ENCODE measurements at places on chromosomes 5 and 9. TPM values are rescaled to one million over a fixed set of nuclear protein-coding genes. Genes with fewer than 3 reads are reported as not detected.

The NTNG2 gene
- total RNA-seq: 8.3 TPM

The PCDHGA9 gene
- 0.71 TPM for total RNA-seq

The KCNIP1 gene
- total RNA-seq: not detected

The MEIKIN gene
- not detected for total RNA-seq

The TRIM7 gene
- total RNA-seq: 1.3 TPM

The NAIP gene
- 7.7 TPM for total RNA-seq

The SPINK13 gene
- not detected for total RNA-seq

The ADCY2 gene
- total RNA-seq: not detected

The LCN15 gene
- not detected for total RNA-seq

The ZNG1C gene
- total RNA-seq: 23.6 TPM

The KLHL3 gene
- 3.0 TPM for total RNA-seq

The ADAMTS19 gene
- not detected for total RNA-seq

The PPIP5K2 gene
- 70.6 TPM for total RNA-seq

The INSL6 gene
- not detected for total RNA-seq

The SLC36A1 gene
- total RNA-seq: 15.4 TPM

The RAB24 gene
- total RNA-seq: 49.8 TPM

The DEPDC1B gene
- 30.0 TPM for total RNA-seq

The SLC6A3 gene
- total RNA-seq: not detected

The HSPB3 gene
- not detected for total RNA-seq

The BNC2 gene
- total RNA-seq: 1.0 TPM

Measured in natural killer cell treated with Interleukin-12 subunit alpha and Interleukin-12 subunit beta and Interleukin-15 and Interleukin-18, amount 100 ng/mL, for 72 hours (primary cell).